ENCODE measurements at places on chromosomes 5 and 9. TPM values are rescaled to one million over a fixed set of nuclear protein-coding genes. Genes with fewer than 3 reads are reported as not detected.

DNA sequence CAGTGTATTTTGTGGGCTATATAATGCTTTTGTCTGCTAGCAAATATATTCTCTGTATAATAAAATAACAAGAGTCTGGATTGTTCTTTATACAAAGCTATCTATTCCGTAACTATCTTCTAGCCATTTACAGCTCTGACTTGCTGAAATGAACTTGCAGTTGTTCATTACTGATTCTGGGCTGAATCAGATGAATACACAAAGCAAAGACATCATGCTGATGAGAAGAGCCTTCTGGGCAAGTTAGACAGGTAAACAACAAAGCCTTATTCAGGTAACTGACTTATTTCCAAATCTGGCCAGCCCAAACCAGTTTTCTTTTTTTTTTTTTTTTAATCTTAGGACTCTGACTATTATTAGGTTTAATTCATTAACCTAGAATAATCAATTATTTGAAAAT lies 255.5 kb downstream of the KIAA0825 start:
- no peak for DNase-seq

DNA sequence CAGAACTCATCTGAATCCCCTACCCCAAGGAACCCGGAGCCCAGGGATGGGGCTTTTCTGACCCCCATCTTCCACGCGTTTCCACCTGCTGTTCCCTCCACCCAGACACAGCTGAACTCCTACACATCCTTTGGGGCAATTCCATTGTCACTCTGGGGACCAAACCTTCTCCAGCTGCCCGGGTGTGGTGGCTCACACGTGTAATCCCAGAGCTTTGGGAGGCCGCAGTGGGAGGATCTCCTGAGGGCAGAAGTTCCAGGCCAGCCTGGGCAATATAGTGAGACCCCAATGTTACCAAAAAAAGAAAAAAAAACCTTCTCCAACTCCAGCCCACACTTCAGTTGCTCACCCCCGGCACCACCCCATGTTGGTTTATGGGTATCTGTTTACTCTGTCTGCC lies 8.1 kb downstream of the EPB41L4B start:
- no peak for DNase-seq

DNA sequence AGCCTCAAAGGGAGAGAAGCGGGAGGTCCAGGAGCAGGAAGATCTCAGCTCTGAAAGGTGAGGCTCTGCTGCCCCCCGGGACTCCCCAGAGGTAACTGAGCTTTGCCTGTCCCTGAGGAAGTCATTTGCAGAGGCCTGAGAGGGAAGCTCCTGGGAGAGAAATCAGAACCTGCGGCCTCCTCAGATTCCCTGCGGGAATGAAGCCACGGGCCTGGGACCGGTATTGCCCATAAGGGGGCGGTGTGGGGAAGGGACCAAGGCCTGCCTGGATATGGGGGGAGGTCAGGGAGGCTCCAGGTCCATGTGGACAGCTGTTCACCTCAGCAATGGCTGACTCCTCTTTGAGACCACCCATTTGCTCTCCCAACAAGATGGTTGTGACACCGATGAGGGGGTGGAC lies 1.3 kb downstream of the SPATA31E1 start:
- DNase-seq: no peak

DNA sequence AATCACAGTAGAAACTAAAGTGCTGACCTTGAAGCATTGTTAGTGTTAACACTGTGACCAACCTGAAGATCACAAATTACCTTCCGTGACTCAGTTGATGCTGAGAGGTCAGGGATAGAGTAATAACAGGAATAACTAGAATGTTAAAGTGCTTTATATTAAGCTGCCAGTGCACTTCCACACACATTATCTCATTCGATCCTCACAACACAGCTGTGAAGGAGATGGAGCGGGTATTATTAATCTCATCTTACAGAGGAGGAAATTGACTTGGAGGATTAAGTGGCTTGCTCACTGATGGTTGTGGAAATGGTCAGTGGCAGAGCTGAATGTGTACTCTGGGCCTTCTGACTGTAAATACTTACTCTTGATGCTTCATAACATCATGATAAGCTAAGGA lies 252.5 kb upstream of the DMRT1 start:
- DNase-seq: no peak

DNA sequence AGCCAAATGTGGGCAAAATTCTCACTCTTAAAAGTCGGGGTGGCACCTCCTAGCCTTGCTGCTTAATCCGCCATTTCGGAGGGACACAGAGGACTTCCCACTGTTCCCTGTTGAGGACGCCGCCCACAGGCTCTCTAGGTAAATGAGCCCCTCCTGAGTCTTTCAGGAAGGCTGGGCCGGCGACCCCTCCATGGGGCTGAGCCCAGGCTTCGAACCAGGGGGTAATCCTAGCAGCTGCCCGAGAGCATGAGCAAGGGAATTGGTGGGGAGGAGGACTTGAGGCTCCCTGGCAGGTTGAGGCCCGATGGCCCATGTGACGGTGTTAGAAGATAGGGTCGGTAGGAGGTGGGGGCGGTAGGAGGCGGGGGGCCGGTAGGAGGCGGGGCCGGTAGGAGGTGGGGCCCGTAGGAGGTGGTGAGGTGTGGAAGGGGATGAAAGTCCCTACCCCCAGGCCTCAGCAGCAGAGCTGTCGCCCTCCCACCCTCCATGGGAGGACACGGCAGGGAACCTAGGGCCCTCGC lies 17.1 kb downstream of the SLC12A7 start:
- DNase-seq: no peak

GRCh38 chr9:124493218-124493617 lies 14.0 kb downstream of the NR5A1 start:
- no peak for DNase-seq

The FXN gene
- 1.6 TPM for total RNA-seq

The GARIN3 gene
- not detected for total RNA-seq

The VCAN gene
- 323 TPM for total RNA-seq

The C5orf58 gene
- total RNA-seq: not detected

The TAF11L4 gene
- total RNA-seq: not detected
